ENCODE measurements at places on chromosomes 5 and 9.

DNA sequence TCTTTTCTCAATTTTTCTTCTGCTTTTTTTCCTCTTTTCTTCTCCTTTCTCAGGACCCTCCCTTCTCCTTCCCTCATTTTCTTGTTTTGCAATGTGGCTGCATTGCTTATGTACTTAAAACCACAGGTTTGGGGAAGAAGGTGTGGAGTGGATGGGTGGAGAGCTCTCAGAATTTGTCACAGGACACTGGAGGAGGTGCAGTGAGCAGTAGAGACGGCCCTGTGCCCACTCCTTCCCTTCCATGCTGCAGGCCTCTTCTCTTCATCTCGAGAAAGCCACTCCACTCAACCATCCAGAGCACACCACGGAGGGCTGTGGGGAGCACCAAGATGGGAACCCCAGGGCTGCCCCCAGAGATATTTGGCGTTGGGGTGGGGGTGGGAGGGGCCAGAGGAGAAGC is 92.3 kb downstream of the FSTL4 start:
- DNase-seq, result no peak

- no peak for DNase-seq
These were observed 68.2 kb upstream of the SMC2 start for GRCh38 chr9:104025945-104026344.

- DNase-seq, result no peak
These were observed 55.8 kb downstream of the ASS1 start for GRCh38 chr9:130500340-130501180.

GRCh38 chr5:118295045-118295444 is 693.3 kb downstream of the DTWD2 start:
- no peak for DNase-seq

DNA sequence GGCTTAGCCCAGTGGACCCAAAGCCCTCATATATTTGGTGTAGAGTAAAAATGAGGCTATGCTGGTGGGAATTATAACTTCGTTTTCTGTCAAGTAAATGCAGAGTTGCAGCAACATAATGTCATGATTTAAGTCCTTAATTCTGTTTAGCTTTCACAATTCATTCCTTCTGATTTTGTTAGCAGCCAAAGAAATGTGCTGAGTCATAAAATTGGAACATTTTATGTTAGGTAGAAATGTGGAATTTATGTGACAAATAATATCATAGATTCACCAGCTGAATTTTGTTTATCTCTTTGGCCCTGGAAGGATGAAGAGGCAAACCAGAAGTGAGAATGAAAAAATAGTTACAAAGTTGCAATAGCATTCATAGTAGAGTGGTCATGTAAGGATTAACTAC is 247.0 kb downstream of the TRPM3 start:
- no peak for DNase-seq

- no peak for DNase-seq
These were observed 29.4 kb upstream of the SPATA31E1 start for GRCh38 chr9:87853302-87853701.

DNA sequence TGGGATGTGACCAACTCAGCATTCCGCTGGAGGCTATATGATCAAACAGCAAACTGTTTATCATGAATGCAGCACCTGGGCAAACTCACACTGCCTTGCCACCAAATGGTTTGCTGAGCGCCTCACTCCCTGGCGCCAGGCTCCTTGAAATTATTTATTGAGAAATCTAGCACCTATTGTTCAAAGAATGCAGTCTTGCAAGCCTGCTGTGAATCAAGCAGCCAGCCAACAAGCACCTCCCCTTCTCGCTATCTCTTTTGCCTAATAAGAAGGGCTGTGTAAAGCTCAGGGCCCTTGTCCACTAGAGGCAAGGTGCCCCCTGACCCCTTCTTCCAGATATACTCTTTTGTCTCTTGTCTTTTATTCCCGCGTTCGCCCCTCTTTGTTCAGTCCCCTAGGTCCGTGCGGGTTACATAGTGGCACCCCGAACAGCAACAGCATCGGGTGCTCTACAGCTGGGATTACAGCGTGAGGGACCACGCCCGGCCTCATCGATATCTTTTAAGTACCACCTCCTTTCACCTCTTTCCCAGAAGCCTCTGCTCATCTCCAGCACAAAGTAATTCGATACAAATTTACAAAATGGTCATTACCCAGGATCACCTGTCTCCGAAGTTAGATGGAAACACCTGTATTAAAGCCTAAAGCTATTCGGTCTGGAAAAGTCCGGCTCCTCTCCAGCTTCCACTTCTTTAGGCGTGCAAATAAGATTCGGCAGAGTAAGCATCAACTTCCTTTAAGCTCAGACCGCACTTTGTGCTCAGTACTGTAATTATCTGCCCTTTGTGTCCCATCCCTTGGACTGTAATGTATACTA is 896 bp downstream of the RIGI start:
- no peak for DNase-seq

DNA sequence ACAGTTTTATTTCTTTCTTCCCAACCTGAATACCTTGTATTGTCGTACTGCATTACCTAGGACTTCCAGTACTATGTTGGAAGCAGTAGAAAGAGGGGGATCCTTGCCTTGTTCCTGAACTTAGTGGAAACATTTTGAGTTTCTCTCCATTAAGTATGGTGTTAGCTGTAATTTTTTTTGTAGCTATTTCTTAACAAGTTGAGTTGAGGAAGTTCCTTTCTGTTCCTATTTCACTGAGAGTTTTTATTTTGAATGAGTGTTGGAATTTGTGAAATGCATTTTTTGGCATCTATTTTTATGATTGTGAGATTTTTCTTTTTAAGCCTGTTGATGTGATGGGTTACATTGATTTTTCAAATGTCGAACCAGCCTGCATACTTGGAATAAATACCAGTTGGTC is 49.0 kb downstream of the FSD1L start:
- no peak for DNase-seq

- DNase-seq, result no peak
These were observed 112.6 kb downstream of the ESM1 start for GRCh38 chr5:54872810-54873209.

GRCh38 chr5:13350767-13351166 is 593.7 kb downstream of the DNAH5 start:
- no peak for DNase-seq

DNA sequence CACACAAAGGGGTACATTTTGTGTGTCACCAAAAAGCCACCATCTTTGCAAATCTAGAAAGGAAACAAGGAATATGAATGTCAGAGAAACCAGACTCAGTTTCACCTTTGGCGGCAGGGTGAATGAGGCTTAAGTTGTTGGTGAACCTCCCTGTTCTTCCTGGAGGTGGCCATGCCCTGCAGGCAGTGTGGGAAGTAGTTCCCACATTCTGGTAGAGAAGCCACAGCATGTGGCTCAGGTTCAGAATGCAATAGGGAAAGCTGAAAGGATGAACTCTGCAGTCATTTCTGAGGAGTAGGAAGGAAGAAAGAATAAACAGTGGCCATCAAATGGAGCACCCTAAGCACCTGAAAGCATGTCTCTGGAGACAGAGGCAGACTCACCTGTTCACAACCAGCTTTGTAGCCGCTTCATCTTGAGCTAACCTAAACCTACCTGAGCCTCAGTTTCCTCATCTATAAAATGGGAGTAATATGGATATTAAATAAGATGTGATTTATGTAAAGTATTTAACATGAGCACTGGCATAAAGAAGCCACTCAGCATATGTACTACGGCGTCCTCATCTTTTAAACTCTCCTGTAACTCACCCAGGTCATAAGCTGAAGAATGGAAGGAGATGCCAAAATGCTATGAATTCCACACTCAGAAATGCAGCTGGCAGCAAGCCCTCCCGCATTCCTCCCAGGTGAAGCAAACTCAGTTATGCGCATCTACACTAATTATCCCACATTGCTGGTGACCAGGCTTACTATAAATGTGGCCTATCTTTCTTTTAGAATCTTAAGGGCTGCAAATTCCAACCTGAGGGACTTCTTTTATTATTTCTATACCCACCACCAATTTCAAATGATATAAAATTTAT is 86.0 kb downstream of the ZNF608 start:
- DNase-seq, result no peak

DNA sequence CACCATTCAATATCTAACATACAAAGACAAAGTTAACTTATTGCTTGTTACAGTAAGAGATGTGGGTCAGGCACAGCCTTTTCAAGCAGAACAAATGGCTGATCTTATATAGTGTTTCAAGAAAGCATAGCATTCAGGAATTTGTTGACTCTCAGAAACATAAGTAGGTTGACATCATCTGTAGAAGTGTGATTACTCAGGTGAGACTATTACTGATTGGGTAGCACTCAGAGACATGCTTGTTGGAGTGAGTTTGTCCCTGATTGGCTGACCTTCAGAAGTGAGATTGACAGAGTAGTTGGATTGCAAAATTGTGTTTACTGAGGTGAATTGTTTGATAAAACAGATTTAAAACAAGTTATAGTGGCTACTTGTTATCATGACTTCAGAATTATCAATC is 30.7 kb upstream of the TNPO1 start:
- no peak for DNase-seq

DNA sequence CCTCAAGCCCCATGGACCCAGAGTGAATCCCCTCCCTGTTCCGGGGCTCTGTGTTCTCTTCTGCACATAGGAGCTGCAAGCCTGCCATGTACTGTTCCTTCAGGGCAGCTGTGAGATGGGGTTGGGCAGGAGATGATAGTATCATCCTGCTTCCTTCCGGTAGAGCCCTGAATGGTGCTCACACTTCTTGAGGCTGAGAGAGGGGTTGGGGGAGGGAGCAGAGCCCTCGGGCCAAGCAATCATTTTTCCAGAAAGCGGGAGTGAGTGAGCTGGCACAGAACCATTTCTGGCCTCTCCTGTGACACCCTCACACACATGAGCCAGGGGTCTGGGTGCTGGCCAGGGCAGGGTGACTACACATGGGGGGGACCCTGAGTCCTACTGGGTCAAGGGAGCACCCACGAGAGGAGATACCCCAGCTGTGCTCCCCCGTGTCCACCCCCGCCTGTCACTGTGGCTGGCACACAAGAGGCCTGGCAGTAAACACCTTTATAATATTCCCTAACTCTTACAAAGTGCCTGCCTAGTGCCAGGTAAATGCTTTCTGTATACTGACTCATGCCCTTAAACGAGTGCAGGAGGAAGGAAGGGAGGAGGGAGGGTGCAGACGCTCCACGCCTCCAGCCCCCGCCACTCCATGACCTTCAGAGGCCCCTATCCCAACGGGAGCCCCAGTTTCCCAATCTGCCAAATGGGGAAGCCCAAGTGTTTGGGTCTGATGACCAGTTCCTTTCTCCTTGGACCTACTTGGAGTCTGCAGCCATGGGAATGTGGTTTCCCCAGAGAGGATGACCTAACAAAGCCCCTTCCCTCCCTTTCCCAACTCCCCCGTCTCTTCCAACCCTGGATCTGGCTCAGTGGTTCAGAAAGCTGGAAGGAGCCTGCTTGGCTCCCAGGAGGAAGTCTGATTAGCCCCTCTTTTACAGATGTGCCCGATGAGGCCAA is 15.5 kb downstream of the AKNA start:
- DNase-seq, result no peak

- DNase-seq, result no peak
These were observed 66.0 kb upstream of the IRX4 start for GRCh38 chr5:1948663-1949191.

DNA sequence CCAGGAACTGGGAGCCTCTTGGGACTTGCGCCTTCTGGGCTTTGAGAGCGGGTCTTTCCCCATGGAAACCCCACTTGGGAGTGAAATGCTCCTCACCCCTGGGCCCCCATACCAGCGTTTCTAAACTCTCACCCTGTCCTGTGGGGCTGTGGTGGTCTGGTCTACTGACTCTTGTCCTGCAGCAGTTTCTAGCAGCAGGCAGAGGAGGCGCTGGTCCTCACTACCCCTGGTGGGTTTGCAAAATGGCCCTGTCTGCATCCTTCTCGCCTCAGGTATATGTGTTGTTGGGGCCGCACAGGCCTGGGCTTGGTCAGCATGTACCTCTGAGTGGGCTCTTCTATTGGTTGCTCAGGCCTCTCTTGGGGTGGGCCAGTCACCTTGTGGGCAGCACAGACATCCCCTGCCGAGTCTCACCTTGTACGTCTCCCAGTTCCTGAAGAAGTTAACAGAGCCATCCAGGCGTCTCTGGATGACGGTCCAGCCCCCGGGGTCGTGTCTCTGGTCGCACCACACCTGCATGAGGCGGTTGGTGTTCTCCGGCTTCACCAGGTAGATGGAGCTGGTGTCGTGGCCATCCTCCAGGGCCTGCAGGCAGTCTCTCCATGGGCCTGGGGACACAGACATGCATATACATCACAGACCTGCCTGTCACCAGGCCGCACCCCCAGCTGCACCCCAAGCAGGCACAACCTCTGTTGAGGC is 29.0 kb downstream of the ANGPTL2 start:
- no peak for DNase-seq

DNA sequence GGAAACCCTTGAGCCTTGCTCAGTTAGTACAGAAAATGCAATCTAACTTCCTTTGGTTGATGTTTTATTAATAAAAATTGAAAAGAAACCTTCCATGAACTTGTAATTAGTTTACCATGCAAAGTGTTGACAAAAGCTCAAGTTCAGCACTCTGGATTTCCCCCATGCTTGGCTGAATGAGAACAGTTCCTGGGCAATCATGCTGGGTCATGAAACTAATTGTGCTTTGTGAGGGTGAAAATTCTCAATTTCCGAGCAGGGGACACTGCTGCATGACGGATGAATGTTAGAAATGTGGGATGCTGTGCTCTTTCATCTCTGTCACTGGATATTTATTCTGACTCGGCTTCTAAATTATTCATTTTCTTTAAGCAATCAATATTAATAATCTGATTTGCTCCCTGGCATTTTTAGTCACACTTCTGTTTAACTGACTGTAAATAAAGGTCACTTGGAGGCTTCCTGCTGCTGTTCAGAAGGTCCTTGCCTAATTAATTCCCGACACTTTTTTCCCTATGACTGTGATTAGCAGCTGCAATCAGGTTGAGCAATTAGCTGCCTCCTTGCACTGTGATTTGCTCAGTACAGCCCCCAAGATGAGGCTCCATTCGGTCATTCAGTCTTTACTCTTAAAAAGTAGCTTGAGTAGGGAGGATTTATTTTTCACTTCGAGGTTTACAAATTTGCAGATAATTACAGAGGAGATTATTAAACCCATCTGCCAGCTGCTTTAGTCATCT is 678.1 kb upstream of the ZNF608 start:
- DNase-seq, result no peak

Measured in activated T-cell treated with anti-CD3 and anti-CD28 coated beads for 24 hours (primary cell).